Stimulated activated CD4-positive, alpha-beta T cell treated with anti-CD3 and anti-CD28 coated beads, Interleukin-2, amount 100 ng/mL, for 48 hours (primary cell): ENCODE measurements at places on chromosomes 12 and 14.

DNA sequence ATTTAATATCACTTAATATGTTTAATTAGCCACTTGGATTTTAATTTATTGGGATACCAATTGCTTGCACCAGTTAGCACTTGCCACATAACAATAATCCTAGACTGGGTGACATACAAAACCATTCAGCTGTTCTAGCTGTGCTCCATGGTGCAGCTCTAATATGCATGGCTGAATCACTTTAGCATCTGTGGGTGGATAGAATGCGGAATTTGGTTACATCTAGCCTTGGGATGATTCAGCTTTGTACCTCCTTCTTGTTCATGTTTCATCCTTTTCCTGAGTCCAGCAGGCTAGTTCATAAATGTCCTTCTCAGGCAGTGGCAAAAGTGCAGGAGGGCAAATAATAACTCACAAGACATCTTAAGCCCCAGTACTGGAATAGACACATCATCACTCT lies 1263.0 kb downstream of the LRFN5 start:
- no peak for DNase-seq

GRCh38 chr12:22899184-22899583 lies 274.2 kb downstream of the ETNK1 start:
- DNase-seq = no peak

DNA sequence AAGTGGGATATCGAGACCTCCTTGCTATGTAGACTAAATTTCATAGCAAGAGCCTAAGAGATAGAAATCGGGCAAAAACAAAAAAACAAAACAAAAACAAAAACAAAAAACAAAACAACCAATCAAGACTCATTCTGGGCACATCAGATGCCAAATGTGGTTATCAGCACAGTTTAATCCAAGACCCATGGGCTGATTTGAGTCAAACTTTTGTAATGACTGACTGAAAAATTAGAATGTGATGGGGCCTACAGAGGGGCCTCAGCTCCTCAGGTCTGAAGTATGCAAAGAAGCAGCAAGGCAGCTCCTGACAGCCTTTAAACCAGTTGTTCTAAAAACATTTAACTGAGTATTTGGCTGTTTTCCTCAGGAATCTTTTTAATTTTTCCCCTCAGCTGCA lies 49.3 kb downstream of the SLC4A8 start:
- DNase-seq = no peak

DNA sequence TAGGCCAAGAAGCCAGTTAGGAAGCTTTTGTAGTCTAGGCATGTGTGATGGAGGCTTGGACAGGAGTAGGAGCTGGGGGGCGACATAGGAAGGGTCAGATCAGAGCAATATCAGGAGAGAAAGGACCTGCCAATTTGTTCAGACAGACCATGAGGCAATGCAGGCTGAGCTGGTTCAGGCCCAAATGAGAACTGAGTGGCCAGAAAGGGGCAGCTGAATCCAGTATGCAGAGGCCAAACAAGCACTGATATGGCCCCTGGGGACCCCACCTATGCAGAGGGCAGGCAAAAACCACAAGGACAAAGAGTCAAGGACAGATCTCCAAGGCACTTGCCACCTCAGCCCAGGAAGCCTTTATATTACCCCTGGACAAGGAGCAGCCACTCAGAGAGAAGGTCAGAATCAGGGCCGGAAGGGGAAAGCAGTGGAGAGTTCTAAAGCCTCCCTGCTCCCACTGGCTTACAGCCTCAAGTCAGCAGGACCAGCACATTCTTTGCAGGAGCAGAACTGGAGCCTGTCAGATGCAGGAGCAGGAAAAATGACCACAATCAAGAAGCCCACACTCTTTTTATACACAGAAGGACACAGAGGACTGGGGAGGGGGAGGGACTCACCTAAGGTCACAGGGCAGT lies 37.2 kb downstream of the CLMN start:
- no peak for DNase-seq

DNA sequence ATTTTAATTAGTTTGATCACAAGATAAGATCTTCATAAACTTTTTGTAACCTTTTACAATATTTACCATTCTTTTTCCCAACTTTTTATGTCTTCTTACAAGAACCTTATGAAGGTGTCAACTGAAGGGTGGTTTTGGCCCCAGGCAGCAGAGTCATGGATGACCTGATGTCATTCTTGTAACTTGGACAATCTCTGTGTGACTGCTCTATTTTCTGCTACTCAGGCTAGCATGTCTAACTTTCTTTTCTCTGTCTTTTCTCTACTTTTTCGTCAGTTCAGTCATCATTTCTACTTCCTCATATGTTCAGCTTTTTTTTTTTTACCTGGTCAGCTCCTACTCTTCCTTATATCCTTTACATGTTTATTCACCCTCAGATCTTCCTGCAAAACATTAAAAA lies 150.7 kb upstream of the PTPRQ start:
- DNase-seq = no peak

DNA sequence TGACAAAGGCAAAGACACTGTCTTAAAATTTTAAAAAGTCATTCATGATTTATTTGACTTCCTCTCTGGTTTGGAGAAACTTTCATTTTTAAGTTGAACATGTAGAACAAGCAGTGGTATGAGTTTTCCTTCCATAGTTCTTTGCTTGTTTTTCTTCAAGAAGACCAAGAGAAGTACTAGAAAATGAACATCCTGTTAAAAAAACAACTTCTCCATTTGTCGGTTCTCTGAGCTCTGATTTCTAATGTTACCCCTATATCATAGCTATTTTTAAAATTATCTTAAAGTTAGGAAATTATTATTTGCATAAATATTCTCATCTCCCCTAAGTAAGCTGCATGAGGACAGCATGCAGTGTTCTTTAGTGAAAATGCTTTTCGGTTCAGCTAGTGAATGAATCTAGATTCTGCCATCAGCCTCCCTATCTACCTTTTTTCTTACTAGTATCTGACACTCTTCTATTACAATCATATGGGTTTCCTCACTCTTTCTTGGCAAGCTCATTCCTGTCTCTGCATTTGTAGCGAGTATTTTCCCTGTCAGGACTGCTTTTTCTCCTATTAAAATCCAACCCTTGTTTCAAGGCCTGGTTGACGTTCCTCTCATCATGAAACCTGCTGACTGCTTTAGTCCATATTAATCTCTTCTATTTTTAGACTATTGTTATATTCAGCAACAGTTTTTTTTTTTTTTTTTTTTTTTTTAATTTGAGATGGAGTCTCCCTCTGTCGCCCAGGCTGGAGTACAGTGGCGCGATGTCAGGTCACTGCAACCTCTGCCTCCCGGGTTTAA lies 15.8 kb downstream of the DIP2B start:
- DNase-seq = no peak

DNA sequence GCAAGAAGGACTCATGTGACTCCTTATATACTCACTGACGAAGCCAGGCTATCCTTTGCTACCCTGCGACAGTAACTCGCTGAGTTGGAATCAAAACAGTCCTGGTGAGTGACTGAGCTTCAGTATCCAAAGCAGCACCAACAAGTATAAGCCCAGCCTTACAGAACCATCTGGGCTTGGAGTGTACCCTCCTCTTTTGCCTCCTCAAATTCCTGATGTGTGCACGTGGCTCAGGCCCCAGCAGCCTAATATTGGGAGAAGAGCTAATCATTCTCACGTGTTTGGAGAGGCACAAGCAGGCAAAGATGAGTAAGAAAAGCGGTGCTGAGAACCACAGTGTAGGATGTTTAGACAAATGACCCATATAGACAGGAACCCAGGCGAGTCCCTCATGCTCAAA lies 34.4 kb downstream of the PPTC7 start:
- no peak for DNase-seq

GRCh38 chr14:81449114-81449513 lies 49.0 kb upstream of the STON2 start:
- DNase-seq = no peak

DNA sequence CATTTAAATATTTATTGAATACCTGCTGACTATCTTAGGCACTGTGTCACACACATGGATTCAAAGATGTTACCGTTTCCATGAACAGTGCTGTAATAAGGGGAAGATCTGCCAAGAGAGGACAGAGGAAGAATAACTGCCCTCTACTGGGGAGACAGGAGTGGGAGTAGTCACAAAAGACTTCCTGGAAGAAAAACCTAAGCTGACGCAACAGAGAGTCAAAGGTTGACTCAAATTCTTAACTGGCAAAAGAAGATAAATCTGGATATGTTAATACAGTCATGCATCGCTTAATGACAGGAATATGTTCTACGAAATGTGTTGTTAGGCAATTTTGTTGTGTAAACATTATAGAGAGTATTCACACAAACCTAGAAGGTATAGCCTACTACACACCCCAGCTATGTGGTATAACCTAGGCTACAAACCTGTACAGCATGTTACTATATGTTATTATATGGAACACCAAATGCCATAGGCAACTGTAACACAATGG lies 51.5 kb downstream of the DCAF5 start:
- DNase-seq = no peak

DNA sequence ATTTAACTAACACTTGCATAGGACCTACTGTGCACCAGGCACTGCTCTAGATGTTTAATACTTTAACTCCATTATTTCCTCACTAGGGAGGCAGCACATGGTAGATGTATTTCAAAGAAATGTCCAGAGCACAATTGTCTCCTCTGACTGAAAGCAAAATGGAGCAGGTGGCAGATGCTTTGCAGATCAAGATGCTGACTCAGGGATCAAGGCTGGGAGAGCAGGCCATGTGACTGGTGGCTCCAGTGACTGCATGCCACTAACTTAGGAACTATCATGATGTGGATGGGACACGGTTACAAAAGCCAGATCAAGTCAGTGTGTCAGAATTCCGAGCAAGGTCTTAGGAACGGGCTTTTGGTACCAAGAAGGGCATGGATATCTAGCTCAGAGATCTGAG lies 28.2 kb downstream of the SERPINA11 start:
- no peak for DNase-seq

DNA sequence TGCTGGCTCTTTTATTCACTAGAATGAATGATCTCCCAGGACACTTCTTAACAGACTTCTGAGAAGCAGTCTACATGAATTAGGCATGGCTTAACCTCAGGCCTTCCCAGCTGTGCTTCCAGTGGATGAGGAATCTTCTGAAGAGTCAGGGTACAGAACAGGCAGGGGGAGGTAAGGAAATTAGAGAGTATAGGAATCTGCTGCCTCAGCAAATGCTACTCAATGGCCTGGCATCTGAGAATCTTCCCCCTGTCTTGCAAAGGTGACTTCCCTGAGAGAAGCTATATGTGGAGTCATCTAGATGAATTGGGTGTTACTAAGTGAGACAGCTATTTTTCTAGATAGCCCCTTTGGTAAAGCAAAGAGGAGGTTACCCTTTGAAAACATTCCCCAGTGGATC lies 496.2 kb upstream of the CCDC196 start:
- DNase-seq = no peak

DNA sequence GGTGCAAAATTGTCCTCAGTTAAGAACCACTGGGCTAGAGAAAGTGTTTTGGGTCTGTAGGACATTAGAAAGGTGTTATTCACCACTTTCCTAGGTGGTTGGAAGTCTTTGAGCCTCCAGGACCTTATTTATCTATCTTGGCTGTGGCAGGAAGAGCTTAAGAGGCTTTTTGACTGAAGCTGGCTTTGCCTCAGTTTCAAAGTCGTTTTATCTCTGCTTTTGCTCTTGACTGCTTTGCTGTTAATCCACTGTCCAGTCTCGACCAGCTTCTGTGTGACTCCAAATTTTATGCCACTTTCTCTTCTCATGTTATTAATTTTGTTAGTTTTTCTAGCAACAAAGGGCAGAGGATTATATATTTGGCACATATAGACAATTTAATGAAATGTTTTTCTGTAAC lies 60.3 kb downstream of the PPHLN1 start:
- DNase-seq = no peak

DNA sequence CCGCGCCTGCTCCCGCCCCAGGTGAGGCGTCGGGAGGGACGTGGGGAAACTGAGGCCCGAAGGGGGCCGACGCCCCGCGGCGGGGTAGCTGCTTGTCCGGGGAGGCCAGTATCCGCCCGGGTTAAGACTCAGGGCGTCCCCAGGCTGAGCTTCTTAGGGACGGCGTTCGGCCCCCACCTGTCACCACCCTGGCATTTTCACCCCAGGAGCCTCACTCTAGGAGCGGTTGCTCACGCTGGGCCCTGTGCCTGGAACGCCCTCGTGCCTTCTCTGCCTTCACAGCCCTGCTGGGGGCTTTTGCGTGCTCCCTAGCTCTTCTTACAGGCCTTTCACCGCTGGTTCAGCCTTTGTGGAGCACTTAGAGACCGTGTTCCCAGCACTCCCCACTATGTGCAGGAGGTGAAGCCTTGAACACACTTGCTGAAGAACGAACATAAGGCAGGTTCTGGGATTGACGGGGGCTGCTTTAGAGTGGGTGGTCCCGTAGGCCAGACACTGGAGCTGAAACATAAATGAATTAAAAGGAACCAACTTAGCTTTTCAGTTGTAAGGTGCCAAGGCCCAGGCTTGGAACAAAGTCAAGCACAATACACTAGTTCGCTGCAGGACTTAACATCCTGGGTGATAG lies 601 bp downstream of the ZNF839 start:
- DNase-seq = no peak

DNA sequence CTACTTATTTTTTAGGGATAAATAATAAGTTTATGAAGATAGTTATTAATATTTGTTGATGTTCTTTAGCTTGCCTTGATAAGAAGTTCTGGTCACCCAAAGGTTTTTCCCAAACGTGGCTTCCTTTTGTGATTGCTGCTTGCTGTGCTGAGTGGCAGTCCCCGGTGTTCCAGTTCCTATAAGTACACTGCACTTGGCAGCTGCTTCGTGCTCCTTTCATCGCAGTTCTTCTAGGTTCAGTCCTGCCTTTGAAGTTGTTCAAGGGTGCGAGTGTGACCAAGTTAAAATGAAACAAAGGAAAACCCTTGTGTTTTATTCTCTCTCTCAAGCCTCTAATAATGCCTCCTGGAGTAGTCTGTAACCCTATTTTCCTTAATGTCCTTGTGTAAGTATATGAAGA lies 128.5 kb upstream of the ATF1 start:
- no peak for DNase-seq

DNA sequence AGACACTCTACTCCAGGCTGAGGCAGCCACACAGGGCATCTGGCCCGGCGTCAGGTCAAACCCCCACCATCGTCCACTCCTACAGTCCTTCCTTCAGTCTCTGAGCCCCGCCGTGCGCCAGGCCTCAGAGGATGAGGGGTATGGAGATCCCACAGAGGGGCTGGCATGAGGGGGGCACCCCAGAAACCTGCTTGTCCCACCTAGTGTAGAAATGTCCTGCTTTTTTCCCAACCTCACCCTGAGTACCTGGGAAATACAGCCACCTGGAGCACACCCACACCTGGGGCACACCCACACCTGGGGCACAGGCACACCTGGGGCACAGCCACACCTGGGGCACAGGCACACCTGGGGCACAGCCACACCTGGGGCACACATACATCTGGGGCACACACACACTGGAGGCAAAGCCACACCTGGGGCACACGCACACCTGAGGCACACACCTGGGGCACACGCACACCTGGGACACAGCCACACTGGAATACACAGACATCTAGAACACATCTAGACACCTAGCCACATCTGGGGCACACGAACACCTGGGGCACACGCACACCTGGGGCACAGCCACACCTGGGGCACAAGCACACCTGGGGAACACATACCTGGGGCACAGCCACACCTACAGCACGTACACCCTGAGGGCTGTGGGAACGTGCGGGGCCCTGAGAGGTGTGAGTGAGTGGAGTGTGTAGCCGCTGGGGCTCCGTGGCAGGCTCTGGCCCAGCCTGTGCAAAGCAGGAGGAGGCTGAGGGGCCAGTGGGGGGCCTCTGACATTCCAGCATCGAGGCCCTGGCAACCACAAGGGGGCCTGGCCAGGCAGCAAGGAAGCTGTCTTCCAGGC lies 18.4 kb downstream of the AKT1 start:
- no peak for DNase-seq
